ENCODE measurements at places on chromosomes 4 and X.

GRCh38 chr4:41177016-41177415 is 37.3 kb downstream of the APBB2 start:
- DNase-seq = no peak

GRCh38 chr4:37481547-37482122 is 204.5 kb downstream of the RELL1 start:
- DNase-seq = no peak

DNA sequence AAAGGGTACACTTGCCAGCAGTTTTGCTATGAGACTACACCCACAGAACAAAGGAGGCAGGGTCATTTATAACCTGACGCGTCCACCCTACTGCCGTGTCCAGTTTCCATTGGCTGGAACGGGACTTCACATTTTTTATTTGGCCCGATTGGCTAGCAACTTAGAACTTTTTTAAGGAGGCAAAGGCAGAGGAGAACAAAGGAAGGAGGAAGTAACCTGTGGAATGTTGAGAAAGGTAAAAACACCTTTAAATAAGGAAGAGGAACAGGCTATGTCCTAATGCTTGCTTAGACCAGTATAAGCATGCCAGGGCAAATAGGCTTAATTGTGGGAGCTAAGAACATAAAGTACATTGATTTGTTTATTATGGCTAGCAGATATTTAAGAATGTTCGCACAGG is 18.7 kb downstream of the KDM6A start:
- DNase-seq = no peak

DNA sequence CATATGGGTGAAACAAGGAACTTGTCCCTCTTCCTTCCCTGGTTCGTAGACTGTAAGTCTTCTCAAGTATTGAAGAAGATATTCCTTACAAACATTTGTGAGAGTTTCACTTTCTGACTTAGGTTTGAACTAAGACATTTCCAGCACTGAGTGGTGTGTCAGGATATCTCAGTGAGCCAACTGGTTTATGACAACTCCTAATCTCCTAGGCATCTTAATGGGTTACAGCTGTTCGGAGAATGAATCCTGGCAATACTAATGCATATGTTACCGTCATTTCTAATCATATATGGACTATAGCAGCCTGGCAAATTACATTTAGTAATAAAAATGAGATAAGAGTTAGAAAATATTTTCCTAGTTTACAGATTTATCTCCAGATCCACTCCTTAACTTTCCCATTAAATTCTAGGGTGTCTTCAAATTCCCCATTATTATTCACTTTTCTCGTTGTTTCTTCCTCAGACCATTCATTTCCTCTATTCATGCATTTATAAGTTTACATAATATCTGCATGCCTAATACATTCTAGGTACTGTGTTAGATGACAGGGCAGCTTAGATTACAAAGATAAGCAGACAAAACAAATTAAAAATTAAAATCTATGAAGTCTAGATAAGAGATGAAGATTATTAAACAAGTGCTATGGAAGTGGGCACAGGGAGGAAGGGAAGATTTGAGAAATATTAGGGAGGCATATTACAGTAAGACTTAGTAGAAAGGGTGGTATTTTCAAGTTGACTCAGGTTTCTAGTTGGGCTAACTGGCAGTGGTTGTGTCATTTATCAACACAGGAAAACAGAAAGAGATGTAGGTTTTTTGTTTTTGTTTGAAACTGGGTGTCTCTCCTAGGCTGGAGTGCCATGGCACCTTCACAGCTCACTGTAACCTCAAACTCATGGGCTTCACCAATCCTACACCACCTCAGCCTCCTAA is 173.9 kb downstream of the WDFY3 start:
- DNase-seq = no peak

DNA sequence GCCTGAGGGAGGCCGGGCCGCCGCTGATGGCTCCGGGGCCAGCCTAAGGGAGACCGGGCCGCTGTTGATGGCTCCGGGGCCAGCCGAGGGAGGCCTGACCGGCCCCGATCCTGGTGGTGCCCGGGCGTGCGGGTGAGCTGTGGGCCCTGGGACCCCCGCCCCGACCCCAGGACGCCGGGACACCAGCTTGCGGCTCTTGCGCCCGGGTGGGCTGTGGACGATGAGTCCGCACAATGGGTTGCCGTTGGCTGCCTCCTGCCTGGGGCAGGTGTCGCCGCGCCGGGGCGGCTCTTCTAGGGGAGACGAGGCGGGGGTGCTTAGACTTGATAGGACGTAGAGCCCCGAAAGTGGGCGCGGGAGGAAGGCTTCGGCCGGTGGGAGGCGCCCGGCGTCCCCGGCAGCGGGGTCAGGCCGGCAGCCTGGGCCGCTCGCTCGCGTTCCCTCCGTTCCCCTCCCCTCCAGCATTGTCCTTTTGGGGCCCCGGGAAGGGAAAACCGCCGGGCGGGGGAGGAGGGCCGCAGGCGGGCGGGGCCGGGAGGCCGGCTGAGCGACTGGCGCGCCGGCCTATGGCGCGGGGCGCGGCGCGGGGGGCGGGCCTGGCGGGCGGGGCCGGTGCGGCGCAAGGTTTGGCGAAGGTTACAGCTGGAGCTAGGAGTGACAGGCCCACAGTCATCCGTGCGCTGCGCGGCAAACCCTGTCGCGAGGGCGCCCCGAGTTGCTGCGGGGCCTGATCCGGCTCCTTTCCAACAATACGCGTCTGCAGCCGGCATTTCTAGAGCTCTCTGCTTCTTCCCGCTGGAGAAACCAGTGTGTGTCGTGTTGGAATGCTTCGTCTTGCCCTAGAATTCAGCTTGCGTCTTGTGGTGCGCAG is 819 bp downstream of the KIAA0232 start:
- peak; percentile 90 for DNase-seq

DNA sequence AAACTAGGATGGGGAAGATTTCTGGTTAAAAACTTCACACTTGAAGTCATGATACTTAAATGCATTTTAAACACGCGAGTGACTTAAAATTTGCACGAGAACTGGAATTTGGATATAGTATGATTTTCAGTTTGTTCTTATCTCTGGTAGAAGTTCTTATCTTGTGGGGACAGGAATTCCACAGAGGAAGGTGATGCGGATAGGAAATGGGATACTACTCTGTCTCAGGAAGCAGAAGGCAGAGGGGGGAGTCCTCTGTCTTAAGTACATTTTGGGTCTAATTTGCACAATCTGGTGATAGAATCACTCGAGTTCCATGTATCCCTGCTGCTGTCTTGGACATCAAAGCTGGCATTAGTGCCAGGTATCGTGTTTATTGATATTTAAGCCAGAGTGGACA is 53.3 kb downstream of the TLL1 start:
- no peak for DNase-seq

DNA sequence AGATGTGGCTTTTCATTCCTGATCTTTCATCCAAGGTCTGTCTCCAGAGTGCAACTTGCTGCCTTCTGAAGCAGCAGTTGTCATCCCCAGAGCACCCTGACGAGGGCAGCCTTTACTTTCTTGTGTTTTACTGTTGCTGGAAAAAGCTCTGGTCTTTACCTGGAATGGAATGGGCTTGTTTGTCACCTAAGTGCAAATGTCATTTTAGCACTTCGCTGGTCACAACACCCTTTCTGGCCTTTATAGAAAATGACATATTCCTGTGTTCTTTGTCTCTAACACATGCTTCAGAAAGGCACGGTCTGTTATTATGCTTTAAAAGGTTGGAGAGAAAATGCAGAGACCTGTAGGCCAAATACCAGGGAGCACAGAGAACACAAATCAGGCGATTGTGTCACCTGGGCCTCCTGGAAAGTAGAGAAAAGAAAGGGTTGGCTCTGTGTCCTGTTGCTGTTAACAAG is 332.7 kb upstream of the IGFBP7 start:
- no peak for DNase-seq

All from hematopoietic multipotent progenitor cell treated with erythropoietin and hydrocortisone succinate and interleukin-3 and kit ligand, for 17 days (in vitro differentiated cells).